Stimulated activated CD8-positive, alpha-beta memory T cell treated with anti-CD3 and anti-CD28 coated beads, Interleukin-12 subunit alpha, Interleukin-12 subunit beta, amount 100 ng/mL, for 4 hours (primary cell): ENCODE measurements at places on chromosomes 16 and 17.

GRCh38 chr17:49596613-49597244, 21.1 kb downstream of the NXPH3 start:
- DNase-seq = no peak

DNA sequence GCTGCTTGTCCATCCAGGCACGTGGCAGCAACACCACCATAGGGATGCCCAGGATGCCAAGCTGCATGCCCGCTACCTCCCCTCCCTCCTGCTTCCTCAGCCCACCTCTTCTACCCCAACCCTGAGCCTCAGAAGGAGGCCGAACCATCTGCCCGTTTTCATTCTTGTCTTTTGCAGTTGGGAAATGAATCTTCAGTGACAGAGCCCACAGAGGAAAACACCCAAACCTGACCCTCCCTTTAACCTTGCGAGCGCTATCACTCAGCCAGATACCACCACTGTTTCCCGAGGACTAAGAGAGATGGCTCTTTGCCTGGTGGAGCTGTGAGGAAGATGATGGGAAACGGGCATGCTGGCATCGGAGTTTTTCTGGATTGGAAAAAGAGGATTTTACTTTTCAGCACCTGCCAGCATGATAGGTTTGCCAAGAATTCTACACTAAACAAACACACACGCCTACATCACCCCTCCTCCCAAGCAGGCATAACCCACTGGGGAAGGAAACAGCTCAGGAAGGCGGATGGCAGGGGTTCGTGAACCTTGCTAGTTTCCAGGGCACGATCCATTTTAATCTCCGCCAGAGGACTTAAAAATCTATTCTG, 457.4 kb downstream of the SLC39A11 start:
- no peak for DNase-seq

- no peak for DNase-seq
These were observed 21.2 kb upstream of the LGALS9 start for GRCh38 chr17:27609611-27610303.

GRCh38 chr17:81025065-81025740, 9.7 kb upstream of the BAIAP2 start:
- no peak for DNase-seq

DNA sequence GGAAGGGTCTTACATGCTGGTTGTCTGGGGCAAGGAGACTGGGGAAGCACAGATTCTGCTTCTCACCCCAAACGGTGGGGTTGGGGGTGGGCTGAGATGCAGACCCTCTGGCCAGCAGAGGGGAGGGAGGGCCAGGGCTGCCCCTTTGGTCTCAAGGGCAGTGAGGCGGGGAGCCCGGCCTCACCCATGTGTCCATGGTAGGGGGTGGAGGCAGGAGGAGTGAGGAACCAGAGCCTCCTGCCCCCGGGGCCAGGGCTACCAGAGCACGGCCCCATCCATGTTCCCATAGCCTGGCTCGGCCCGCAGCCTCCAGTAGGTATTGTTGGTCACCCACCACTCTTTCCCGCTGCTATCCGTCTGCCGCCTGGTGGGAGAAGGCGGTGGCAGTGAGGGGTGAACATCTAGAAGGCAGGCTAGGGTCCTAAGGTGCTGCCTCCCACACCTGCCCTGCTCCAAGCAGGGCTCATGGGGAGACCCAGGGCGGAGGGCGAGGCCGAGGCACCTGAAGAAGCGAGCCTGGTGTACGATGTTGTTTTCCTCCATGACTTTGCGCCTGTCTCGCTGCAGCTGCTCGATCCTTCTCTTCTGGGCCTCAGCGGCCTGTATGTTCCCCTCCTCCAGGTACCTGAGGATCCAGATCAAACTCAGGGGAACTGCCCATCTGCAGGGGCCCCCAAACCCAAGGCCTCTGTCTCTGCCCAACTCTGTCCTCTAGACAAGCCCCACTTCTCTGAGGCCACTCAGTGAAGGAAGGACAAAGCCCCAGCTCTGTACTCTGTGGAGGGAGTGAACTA, 13.4 kb downstream of the OSBPL7 start:
- no peak for DNase-seq

- DNase-seq = no peak
These were observed 20.4 kb downstream of the KRT12 start for GRCh38 chr17:40846515-40847144.

- DNase-seq = no peak
These were observed 39.9 kb downstream of the CDH1 start for GRCh38 chr16:68776821-68777485.

DNA sequence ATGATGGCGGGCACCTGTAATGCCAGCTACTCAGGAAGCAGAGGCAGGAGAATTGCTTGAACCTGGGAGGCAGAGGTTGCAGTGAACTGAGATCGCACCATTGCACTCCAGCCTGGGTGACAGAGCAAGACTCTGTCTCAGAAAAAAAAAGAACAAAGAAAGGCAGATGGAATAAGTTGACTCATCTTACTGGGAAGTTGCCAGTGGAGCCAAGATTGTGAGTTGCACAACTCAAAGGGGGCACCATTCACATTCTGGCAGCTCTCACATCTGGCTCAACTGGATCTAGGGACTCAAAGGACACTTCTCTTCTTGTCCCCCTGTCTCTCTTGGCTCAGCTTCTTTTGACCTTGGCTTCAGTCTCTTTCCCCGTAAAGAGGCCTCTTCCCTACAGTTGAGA, 53.7 kb upstream of the ETV4 start:
- no peak for DNase-seq

GRCh38 chr17:76025294-76025693, 1.8 kb downstream of the EVPL start:
- DNase-seq = no peak

- no peak for DNase-seq
These were observed 15.7 kb downstream of the ETV4 start for GRCh38 chr17:43530288-43531081.
